Astrocyte (in vitro differentiated cells and primary cell): ENCODE measurements at places on chromosomes 11 and 22.

- DNase-seq, result no peak
- H3K36me3 ChIP-seq, result no peaks in the 10 kb centered on the region
- no peak overlapping the region for H3K27ac ChIP-seq
- no peaks in the 10 kb centered on the region for H3K27me3 ChIP-seq
These were observed 223.0 kb upstream of the ANO5 start for GRCh38 chr11:21969841-21970240.

GRCh38 chr11:69666261-69666660, 8.9 kb downstream of the LTO1 start:
- no peak overlapping the region for H3K4me3 ChIP-seq
- H3K27me3 ChIP-seq, result no peaks in the 10 kb centered on the region
- H3K4me1 ChIP-seq, result peaks cover 8% of the 10 kb centered on the region
- no peak for DNase-seq
- peaks cover 20% of the 10 kb centered on the region for H3K36me3 ChIP-seq
- no peak overlapping the region for H3K27ac ChIP-seq

DNA sequence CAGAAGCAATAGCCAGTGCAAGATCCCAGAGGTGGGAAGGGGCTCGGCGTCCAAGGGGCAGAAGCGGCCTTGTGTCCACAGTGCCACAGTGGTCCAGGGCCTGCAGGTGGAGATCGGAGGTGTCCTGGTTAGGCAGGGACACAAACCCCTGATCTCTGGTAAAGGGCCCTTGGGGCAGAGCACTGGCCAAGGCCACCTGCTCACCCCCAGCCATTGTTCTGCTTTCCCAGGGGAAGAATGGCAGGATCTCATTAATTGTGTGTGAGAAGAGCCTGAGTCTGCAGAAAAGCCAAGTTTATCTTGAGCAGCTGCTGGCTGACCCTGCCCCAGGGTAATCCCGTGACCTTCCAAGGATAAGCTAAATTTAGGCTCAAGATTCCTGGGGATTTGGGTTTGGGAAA, 3.1 kb upstream of the CLDN5 start:
- H3K27me3 ChIP-seq, result peaks cover 13% of the 10 kb centered on the region
- peaks cover 20% of the 10 kb centered on the region for H3K4me1 ChIP-seq
- no peak for DNase-seq
- H3K27ac ChIP-seq, result no peak overlapping the region
- H3K4me3 ChIP-seq, result no peak overlapping the region

GRCh38 chr11:82942376-82942775, 40.8 kb downstream of the DDIAS start:
- no peak overlapping the region for H3K4me3 ChIP-seq
- DNase-seq, result no peak
- no peaks in the 10 kb centered on the region for H3K4me1 ChIP-seq
- H3K36me3 ChIP-seq, result no peaks in the 10 kb centered on the region
- H3K27ac ChIP-seq, result no peak overlapping the region
